Myocyte (in vitro differentiated cells): ENCODE measurements at places on chromosomes 7 and 10.

- no peak for DNase-seq
Observed at GRCh38 chr7:127769696-127770400, 117.9 kb downstream of the SND1 start.

- peak; percentile 72 for DNase-seq
Observed at GRCh38 chr10:3068201-3068967, 1.0 kb downstream of the PFKP start.

DNA sequence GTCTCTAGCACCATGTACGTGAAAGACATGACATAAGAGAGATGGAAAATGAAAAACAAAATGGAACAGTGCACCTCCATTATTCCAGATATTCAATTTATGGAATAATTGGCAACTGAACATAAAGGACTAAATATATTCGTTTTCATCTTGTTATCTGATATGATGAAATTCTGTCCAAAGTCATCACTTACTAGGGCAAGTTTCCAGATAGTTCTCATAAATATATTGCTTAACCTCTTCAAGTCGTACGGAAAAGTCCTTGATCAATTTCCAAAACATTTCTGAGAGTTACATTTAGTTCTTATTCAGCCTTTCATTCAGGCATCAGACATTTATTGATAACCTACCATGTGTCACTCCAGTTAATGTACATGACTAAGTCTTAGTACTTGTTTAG, 185.2 kb downstream of the HGF start:
- no peak for DNase-seq

DNA sequence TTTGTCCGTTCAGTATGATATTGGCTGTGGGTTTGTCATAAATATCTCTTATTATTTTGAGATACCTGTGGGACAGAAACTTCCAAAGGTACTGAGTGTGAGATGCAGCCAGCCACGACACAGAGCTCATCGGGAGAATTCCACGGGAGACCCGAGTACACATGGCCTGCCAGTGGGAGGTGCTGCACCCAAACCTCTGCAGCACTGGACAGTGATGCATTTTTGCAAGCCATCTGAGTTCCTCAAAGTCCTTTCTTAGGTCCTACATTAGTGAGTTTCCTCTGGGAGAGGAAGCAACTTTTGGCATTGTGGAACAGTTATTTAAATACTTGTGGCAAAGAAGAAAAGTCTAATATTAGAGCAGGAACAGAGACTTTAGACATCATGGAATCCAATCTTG, 77.5 kb downstream of the ARID5B start:
- DNase-seq: no peak

- DNase-seq: no peak
Observed at GRCh38 chr7:84535580-84536270, 341.1 kb upstream of the SEMA3A start.

- DNase-seq: no peak
Observed at GRCh38 chr7:25503306-25503705, 275.0 kb upstream of the NPVF start.

GRCh38 chr7:115682507-115682906, 348.1 kb downstream of the TFEC start:
- no peak for DNase-seq

- DNase-seq: no peak
Observed at GRCh38 chr7:149289856-149290255, 27.9 kb downstream of the ZNF783 start.
